Bone marrow (tissue), 2 donors: ENCODE measurements at places on chromosomes 2 and 18.

DNA sequence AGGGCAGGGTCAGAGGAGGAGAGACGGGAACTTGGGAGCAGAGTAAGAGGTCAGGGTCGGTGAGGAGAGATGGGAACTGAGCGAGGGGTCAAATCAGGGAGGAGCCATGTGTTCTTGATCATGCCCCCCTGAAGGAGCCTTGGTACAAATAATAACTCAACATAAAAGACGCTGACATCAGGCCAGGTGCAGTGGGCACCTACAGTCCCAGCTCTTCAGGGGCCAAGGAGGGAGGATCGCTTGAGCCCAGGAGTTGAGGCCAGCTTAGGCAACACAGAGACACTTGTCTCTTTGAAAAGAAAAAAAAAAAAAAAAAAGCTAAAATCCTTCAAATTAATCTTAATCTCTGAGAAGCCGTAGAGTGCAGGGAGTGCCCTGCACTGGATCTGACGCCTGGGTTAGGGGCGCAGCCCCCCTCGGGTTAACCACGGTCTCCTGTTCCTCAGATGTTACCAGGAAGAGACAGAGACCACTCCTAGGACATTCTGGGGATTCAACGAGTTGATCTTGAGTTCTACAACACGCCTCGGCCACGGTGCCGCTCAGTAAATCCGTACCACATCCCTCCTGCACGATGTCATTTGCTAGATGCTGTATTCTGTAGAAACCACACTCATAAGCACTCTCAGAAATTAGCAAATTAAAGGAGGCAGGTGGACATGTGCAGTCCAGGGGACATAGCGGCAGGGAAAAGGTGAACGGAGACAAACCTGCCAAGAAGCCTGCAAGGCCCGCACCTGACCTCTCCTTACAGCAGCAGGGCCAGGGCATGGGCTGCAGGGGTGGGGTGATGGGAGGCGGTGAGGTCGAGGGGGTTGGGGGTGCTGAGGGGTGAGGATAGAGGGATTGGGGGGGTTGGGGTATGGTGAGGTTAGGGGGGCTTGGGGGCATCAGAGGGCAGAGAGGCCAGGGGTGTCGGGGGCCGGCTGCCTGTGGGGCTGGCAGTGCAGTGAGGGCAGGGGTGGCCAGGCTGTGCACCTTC lies 29.2 kb downstream of the SLC66A2 start:
- DNase-seq = no peak

DNA sequence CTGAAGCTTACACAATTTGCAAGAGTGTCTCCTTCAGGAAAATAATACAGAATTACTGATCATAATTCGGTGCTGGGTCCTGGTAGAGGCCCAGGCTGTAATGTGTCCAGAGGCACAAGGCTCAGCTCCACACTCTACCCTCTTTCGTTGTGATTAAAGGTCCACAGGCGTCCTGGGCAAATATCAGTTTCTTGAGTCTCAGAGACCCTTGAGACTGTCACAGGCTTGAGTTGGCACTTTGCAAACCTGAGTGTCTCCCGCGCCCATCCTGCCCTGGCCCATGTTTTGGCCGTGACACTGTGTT lies 46.9 kb upstream of the SMAD7 start:
- DNase-seq = no peak

DNA sequence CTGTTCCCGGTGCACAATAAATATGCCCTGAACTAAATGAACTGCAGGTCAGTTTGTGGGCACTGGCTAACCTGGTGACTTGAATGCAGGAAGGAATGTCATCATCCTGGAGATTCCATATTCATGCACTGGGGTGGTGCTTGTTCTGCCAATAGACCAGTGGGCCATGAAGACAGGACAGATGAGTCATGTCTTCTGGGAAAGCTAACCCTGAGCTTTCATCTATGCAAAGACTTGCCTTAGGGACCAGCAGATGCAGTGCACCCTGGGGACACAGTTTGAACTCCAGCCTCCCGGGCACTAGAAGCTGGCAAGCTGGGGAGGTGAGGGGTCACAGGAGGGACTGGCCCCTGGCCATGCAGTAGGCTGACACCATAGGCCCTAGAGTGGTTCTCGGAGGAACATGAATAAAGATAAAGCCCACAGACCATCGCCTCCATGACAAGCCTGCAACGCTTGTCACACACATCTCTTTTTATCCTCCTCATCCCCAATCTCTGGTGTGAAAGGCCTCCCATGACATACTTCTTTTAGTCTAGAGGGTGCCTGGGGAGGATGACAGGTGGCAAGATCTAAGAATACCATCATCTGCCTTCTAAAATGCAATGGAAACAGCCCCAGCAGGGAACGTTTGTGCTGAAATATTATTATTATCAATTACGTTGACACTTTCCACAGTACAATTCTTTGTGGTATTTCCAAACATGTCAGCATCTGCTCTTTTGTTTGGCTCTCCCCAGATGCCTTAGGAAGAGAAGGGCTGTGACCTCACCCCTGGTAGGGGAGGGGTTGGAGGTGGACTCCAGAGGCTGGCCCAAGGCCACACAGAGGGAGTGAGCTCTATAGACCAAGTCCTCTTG lies 267.4 kb upstream of the RAB6C start:
- DNase-seq = no peak

DNA sequence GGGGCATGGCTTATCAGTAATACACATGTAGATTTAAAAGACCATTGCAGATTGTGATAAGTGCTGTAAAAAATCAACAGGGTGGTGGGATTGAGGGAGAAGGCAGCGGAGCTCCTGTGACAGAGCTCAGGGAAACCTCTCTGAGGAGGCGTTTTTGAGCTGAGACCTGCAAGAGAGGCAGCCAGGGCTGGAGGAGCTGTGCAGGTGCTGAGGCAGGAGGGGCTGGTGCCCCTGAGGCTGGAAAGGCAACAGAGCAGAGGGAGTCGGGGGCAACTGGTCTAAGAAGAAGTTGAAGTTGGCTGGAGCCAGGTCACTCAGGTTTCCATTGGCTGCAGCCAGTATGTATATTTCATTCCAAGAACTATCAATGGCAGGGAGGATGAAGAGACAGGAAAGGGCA lies 47.6 kb downstream of the KLHL29 start:
- DNase-seq = no peak

GRCh38 chr2:24785671-24786321 lies 7.4 kb downstream of the PTRHD1 start:
- DNase-seq = no peak

DNA sequence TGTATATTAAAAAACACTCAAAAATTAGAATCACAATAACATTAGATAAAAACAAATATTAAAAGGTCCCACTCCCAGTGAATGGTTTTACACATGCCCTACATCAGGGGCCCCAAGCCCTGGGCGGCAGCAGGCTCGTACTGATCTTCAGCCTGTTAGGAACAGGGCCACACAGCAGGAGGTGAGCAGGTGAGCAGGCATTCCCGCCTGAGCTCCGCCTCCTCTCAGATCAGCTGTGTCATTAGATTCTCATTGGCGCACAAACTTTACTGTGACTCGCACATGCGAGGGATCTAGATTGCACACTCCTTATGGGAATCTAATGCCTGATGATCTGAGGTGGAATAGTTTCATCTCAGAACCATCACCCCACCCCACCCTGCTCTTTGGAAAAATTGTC lies 74.2 kb downstream of the MBD2 start:
- no peak for DNase-seq

- DNase-seq = no peak
Observed at GRCh38 chr2:111127351-111127750, 6.6 kb downstream of the BCL2L11 start.

DNA sequence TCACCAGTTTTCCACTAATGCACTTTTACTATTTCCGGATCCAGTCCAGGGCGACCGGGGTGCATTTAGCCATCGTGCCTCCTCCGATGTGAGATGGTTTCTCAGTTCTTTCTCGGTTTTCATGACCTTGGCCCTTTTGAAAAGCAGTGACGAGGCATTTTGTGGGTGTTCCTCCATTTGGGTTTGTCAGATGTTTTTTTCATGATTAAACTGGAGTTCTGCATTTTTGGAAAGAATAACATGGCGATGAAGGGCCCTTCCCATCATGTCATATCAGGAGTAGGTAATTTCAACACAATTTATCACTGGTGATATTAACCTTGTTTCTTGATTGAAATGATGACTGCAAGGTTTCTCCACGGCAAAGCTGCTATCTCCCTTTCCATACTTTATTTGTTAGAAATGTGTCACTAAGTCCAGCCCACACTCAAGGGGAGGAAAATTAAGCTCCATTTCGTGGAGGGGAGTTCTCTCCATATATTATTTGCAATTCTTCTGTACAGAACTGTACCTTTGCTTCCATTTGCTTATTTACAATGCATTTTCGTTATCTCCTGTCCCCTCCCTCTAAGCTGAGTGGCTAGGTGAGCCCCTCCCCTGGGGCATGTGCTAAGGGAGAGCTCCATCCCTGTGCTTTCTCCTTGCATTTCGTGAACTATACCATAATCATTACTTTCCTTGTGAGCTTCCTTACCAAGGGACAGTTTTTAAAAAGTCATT lies 8.9 kb upstream of the KLF11 start:
- no peak for DNase-seq

DNA sequence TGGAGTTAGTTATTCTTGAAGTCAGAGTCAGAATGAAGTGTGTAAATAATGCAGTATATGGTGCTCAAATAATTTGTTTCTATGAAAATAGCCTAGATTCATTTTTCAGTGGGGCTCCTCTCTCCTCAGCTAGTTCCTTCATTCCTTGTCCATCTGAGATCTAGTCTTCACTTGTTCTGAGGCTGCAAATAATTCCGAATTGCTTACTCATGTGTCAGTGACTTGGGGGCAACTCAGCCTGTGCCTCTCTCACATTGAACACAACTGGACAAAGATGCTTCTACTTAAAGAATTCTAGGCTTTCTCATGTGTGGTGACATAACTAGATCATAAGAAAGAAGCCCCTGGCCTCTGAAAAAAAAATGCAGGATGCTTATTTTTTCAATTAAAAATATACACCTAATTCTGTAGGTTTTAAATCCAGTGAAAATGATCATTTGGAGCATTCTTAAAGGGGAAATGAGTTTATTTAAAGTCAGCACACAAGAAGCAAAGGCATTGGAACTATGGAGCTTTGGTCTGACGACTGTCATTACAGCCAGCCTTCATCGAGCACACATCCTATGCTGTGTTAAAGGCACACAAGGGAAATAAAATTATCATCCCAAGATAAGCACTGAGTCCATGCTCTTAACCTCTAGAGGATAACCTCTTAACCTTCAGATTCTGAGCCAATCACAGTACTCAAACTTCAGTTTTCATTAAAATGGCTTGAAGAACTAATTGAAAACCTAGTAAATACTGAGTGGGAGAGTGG lies 24.8 kb upstream of the SCN7A start:
- no peak for DNase-seq

DNA sequence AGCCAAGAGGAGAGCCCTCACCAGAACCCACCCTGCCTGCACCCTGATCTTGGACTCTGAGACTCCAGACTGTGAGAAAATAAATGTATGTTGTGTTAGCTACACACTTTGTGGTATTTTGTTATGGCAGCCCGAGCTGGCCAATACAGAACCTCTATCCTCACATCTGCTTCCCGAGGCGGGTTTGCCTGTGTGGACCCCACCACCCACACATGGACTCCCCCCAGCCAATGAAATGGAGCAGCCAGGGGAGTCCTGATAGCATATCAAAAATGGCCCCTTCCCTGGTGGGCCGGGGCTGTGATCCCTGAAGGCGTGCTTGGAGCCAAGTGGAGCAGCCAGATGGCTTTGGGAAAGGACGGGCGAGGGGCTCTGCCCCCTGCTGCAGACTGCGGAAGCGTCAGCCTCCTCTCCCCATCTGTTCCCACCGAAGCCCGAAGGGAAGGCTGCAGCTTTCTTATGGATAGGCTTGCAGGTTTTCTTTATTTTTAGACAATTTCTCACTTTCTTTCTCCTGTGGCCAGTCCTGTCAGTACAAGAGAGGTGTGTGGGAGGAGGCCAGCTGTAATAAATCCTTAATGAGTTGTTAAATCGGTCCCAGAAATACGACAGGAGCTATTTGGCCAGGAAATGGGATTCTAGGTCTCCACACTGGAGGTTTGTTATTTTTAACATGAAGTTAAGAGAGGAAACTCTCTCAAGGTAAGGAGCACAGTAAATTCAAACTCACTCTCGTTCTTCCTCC lies 34.4 kb downstream of the TEX51 start:
- no peak for DNase-seq

GRCh38 chr18:79642626-79643025 lies 37.0 kb upstream of the CTDP1 start:
- peak; percentile 45 for DNase-seq

DNA sequence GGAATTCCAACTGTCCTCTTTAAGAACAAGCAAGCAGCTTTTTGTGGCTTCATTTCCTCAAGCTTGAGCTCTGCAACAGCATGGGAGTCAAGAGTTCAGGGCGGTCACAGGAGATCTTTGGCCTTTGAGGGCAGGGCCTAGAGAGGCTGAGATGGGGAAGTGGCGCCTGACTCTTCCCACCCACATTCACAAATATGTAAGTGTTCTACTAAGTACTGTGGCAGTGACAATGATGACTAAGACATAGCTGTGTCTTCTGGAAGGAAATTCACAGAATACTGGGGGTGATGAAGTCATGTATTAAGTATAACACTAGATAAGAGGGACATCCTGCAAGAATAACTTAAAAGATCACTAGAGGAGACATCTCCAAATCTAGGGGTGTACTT lies 15.0 kb downstream of the RND3 start:
- no peak for DNase-seq

DNA sequence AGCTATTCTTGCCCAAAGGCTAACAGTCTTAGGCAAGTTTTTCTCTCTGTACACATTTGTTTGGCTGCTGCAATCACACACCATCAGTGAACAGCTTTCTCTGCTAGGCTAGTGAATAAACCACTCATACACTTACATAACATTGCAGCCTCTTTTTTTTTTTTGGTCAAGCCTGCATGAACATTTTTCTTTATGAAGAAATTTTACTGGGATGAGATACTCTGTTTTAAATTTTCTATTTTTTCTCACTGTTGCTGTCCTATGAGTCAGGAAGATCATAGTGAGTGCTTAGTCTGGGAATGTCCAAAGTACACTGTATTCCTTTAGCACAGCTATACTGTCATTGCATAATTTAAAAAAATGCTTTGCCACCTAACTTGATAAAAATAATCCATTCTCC lies 58.5 kb downstream of the ROCK1 start:
- no peak for DNase-seq

DNA sequence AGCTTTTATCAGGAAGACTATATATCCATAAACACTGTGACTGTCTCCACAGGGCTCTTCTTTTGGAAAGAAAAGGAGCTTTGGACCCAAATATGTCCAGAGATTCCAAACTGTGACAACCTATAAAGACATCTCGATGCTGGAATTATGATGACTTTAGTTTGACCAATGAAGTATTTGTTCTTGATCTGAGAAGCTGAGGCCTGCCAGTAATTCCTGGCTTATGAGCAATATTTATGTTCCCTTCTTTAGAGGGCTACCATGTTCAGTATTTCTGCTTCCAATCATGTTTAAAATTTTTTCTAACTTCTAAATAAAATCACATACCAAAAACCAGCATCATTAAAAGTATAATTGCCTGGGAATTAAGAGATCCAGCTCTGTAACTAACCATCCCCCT lies 41.1 kb downstream of the FEZ2 start:
- no peak for DNase-seq

GRCh38 chr2:119838179-119838578 lies 78.5 kb downstream of the PTPN4 start:
- DNase-seq = no peak
